ENCODE measurements at places on chromosomes 7 and 10.

- no peak for DNase-seq
Observed at GRCh38 chr10:29618341-29619171, 16.2 kb downstream of the SVIL start.

DNA sequence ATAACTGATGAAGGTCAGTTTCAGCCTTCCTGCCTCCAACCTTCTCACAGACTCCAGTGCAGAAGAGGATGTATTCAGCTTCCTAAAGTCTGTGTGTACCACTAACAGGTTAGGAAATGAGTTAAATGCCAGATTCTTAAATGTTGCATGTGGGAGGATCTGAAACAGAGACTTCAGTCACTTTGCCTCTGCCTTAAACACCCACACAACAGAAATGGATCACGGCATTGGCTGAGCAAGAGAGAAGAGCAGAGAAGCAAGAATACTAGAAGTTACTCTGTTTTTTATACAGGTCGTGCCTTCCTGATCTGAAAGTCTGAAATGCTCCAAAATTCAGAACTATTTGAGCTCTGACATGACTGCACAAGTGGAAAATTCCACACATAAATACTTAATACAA is 98.9 kb upstream of the ARHGAP21 start:
- no peak for DNase-seq

DNA sequence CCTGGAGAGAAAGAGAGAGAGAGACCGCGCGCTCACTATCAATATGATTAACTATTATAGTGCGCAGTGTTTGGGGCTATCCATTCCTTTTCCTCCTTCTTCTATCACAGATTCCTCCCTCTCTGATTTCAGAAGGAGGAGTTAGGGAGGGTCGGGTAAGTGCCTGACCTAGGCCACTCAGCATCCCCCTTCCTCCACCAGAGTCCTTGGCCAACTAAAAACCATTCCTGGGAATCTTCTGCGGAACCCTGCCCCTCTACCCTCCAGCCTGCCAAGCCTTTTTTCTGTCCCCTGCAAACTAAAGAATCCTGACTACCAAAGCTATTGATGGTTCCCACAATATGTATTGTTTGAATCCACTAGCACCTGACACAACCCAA is 256.2 kb upstream of the NFE2L3 start:
- no peak for DNase-seq

DNA sequence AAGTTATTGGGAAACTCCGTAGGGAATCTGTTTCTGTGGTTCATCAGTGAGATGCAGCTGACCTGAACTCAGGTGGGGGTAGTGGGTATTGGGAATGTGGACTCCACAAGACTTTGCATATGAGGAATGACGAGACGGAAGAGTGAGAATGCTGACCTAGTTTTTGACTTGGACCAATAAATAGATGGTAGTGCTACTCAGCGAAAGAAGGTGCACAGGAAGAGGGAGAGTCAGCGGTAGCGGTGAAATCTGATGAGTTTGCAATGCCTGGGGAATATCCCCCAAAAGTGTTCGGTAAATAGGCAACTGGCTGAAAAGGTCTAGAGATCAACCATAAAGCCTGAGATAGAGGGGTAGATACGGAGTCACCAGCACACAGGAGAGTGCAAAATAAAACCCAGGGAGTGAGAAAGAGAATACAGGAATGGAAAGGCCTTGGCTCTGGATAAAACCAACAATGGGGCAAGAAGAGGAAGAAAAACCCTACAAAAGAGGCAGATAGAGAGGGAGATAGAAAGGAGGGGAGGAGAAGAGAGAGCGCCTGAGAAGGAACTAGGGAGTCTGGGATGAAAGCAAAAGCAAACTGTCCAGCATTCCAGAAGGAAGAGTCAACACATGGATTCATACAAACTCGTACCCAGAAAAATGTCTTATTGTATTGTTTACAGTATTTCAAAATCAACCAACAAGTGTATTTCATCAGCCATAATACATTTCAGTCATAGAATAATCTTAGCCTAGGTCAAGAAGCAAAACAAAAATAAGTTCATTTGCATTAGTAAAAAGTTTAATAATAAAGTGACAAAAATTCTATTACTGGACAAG is 5.4 kb downstream of the ARHGAP21 start:
- DNase-seq = peak; percentile 60

DNA sequence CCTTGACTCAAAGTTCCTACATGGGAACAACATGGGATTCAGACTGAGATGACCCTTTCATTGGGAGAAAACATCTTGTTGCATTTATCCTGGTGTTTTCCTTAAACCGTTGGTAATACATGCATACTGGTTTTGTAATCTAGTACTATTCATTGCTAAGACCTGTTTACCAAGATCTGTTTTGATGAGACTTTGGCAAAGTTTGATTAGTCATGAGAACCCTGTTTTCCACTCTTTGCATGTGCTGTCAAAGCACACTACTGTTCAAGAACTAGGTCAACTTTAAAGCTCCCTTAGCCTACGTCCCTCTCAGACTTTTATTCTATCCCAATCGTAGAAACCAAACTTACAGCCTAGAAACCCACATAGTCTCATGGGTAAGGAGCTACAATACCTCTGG is 650.9 kb downstream of the GATA3 start:
- no peak for DNase-seq

- DNase-seq = no peak
Observed at GRCh38 chr7:115216652-115217051, 294.8 kb downstream of the MDFIC start.

- DNase-seq = no peak
Observed at GRCh38 chr7:107315716-107316220, 147.0 kb downstream of the HBP1 start.

GRCh38 chr10:323651-324293 is 188.5 kb downstream of the ZMYND11 start:
- peak; percentile 96 for DNase-seq

- no peak for DNase-seq
Observed at GRCh38 chr7:126450269-126450671, 802.5 kb downstream of the GRM8 start.

- DNase-seq = no peak
Observed at GRCh38 chr7:138358850-138359341, 101.2 kb upstream of the TRIM24 start.

DNA sequence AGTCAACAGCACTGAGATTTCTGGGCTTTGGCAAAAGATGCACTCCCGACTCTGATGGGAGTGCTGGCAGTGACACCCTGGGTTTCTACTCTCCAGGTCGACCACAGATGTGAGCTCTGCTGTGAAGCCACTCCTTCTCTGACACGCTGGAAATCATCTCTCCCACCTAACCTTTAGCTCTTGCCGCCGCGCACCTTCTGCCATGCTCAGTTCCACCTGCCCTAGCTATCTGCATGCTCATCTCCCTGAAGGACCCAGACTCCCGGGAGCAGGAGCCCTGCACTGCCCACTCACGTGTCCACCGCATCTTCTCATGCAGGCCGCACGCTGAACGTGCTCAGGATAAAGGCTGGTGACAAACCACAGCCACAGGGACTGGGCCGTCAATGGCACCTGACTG is 174.8 kb downstream of the TNS3 start:
- DNase-seq = no peak

GRCh38 chr7:105196473-105196872 is 182.5 kb downstream of the KMT2E start:
- no peak for DNase-seq

DNA sequence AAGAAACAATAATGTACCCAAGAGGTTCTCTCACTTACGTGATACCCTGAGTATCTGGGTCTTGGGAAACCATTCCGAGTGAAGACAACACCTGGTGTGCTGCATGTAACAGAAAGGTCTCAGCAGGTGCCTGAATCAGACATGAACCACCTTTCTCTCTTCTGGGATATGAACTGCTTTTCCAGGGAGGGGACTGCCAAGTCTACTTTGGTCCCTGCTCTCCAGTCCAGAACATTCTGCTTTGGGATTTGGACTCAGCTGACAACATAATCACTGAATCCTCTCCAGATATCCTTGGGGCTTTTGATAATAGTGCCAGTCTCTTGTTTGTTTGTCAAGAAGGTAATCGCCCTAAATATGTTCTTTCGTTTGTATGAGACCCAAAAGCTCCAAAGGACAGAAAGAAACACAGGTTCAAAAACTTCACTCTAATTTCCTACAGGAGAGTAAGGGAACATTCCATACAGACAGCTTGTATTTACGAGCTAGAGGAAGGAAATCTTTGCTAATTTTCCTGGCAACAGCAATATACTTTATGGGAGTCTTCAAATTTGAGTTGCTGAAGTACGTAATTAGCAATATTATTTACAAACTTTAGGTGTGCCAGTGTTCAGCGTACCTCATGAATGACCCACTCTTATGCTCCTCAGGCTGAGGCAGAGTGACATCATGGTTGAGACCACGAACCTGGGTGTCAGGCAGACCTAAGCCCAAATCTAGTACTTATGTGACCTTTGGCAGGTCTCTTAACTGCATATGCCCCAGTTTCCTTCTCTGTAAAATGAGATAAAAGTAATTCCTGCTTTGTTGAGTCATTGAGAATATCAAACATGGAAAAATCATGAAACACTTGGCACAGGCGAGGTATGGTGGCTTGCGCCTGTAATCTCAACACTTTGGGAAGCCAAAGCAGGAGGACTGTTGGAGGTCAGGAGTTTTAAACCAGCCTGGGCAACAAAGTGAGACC is 5.4 kb downstream of the ABLIM1 start:
- DNase-seq = no peak

GRCh38 chr10:34710391-34710751 is 104.7 kb downstream of the PARD3 start:
- peak; percentile 35 for DNase-seq

DNA sequence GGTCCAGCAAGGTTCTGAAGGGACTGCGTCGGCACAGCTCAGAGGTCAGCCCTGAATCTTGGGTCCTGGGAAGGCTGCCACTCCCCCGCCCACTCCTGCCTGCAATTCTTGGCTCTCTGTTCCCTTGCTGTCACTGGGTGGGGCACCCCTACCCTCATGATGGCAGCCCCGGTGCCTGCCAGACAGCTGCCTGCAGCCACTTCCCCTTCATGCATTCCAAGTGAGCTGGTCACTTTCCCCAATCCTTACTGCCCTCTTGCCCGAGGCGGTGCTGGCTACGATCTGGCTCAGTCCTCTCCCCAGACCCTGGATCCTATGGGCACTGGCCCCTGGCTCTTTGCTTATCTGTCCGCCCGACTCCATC is 14.2 kb downstream of the MYL10 start:
- no peak for DNase-seq

- no peak for DNase-seq
Observed at GRCh38 chr10:92410501-92410900, 119.5 kb downstream of the MARCHF5 start.

- no peak for DNase-seq
Observed at GRCh38 chr7:100019908-100020307, 4.5 kb downstream of the ZKSCAN1 start.

DNA sequence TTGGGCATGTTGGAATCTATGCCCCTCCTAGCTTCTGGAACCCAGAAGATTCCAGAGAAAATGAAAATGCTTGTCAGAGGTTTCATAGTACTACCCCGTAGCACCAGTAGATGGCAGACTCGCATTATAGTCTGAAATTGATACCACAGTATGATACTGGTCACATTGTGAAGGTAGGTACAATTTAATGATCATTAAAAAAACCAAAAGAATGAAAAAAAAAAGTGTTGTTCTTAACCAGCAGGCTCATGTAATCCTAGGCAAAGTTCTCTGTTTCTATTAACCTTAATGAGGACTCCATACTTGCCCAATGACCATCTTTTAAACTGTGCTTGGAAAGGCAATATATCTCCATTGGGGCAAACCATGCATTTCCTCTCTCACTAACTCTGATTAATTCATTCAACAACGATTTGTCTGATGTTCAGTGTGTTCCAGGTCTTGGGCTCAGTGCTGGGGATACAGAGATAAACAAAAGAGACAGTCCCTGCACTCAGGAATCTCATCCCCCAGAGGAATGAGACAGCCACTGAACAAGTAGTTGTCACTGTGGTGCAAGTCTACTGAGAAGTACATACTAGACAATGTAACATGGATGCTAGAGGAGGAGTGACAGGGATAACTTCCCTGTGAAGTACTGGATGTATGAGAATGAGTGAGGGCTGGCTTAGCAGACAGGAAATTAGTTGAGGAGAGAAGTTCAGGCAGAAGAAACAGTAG is 223.5 kb upstream of the PHYHIPL start:
- DNase-seq = no peak

- no peak for DNase-seq
Observed at GRCh38 chr7:152987656-152988055, 228.1 kb downstream of the ACTR3B start.

DNA sequence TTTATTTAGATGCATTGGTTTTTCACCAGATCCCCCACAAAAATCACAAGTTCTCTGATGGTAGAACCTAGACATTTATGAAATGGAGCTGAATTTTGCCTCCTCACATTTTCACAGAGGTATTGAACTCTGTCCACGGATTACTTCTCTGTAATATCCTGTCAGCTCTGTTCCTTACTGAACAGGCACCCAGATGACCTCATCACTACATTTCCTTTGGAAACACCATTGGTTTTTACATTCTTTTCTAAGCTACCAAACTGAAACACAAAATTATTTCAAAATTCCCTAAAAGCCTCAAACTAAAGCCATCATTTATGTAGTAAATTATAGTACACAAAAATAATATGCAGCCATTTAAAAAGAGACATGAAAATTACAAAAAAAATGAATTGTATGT is 98.3 kb upstream of the KCNIP2 start:
- DNase-seq = no peak

- no peak for DNase-seq
Observed at GRCh38 chr7:142642316-142642715, 107.0 kb upstream of the PRSS1 start.

DNA sequence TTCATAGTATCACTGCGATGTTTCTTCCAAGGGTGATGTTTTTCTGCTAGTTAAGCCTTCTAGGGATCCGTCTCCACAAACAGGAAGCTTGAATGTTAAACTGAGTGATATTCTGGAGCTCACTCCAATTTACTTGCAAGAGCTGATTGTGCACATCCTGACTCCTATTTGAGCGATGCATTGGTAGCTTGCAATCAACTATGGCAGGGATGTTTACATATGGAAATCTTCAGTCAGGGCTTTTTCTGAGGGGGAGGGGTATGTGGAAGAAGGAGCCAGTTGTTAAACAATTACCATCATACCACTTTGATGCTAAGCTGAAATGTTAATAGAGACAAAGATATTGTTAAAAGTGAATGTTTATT is 43.2 kb upstream of the NXPH1 start:
- DNase-seq = no peak

DNA sequence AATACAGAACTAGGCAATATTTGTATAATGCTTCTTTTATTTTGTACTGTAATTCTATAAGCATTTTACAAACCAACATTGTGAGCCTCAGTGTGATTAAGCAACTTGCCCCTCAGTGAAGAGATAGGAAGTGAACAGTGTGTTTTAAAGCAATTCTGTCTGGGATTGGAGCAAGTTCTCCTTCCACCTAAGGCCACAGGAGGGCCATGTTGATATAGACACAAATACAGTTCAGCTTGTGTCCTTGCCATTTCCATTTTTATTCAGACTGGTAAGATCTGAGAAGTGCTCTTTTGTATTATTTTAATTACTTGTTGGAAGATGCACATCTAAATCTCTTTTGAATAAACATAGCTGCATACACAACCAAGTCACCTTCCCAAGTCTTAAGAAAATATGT is 416.3 kb upstream of the COBL start:
- no peak for DNase-seq

DNA sequence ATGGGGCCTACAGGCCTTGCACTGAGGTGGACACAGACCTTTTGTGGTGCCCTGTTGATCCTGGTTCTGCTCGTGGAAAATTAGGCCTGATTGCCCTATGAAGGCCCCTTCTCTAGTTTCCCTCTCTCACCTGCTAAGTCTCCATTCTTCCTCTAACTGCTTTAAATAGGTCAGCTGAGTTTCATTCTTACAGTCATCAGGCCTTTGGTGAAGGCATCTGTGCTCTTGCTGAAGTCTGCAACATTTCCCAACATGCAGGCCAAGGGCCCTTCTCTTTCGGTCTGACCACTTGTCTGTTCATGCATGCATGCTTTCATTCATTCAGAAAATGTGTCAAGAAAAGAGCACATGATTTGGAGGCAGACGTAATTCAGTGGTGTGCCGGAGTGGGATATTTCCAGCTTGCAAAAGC is 244.0 kb downstream of the BUB3 start:
- no peak for DNase-seq

Measured in GM04504 (cell line).